ENCODE measurements at places on chromosomes 5 and 9.

- DNase-seq: no peak
These were observed 16.0 kb downstream of the CXXC5 start for GRCh38 chr5:139664086-139664693.

GRCh38 chr9:135665795-135666189, 2.7 kb downstream of the LCN9 start:
- no peak for DNase-seq

- DNase-seq: no peak
These were observed 188.7 kb upstream of the ITGA1 start for GRCh38 chr5:52598968-52599367.

DNA sequence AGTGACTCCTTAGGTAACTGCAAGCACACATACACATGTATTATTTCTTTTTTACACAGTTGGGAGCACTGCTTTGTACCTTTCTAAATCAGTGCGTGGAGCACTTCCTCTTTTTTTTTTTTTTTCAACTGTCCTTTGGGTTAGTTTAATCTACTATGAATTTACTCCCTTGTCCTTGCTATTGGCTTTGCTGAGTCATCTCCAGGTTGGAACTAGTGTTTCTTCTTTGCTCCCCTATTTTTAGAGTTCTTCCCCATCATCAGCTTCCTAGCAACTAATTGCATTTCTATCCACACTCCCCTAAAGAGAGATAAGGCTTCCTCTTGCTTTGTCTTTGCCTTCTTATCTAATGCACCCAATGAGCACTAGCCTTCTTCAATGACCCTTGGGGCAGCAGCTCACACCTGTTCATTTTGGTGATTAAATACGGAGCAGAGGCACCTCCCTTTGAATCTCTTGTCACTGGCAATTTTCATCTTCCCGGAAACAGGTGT, 24.3 kb downstream of the S100Z start:
- DNase-seq: no peak

DNA sequence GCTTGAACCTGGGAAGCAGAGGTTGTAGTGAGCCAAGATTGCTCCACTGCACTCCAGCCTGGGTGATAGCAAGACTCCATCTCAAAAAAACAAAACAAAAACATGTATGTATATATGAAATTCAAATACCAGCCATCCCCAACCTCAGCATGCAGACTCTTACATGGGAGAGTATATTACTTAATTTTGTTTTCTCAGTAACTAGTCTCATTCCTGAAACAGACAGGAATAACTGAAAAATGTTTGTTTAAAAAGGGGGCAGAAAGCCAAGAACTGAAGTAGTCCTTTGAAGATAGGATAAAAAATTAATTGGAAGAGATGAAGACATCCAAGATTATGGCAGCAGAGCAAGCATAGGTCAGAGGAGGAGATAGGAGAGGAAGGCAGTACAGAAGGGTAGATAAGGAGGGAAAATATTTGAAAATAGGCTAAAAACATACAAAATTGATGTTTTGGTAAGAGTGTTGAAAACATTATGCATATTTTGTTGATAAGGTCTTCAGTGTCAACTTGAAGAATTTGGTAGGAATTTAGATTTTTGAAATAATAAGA, 309.9 kb downstream of the MAT2B start:
- DNase-seq: no peak

GRCh38 chr5:65161655-65162054, 320.1 kb downstream of the ADAMTS6 start:
- DNase-seq: no peak

GRCh38 chr5:151742870-151743294, 15.5 kb downstream of the ATOX1 start:
- DNase-seq: no peak

GRCh38 chr5:157358871-157359270, 92.9 kb downstream of the CYFIP2 start:
- DNase-seq: no peak

GRCh38 chr5:139966856-139967255, 76.2 kb downstream of the NRG2 start:
- no peak for DNase-seq

- DNase-seq: no peak
These were observed 232.1 kb downstream of the CDH12 start for GRCh38 chr5:22621084-22621483.

- no peak for DNase-seq
These were observed 96.3 kb upstream of the MEF2C start for GRCh38 chr5:88979244-88979643.

DNA sequence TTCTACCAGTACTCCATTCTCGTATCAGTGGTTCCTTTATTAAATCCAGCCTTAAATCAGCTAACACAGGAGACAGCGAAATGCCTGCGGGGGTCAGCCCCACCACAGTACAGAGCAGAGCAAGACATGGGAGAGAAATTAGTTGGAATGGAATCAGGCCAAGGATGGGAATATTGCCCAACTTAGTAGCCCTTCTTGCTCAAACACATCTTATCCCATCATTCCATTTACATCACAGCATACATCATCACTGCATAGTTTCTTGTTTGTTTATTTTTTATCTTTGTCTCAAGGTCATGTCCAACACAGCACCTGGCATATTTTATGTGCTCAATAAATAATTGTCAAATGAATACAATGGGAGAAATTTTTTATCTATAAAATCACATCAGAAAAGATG, 34.3 kb upstream of the DAB2 start:
- DNase-seq: no peak

DNA sequence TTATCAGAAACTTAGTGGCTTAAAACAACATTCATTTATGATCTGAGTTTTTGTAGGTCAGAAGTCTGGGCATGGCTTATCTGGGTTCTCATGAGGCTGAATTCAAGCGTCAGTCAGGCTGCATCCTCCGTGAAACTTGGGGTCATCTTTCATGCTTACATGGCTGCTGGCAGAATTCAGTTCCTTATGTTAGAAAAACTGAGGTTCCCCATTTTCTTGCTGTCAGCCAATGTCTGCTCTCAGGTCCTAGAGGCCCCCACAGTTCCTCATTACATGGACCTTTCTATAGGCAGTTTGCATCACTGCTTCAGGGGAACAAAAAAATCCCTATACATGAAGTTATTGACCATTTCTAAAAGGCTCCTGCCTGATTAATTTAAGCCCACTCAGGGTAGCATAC, 83.8 kb upstream of the NMUR2 start:
- no peak for DNase-seq

DNA sequence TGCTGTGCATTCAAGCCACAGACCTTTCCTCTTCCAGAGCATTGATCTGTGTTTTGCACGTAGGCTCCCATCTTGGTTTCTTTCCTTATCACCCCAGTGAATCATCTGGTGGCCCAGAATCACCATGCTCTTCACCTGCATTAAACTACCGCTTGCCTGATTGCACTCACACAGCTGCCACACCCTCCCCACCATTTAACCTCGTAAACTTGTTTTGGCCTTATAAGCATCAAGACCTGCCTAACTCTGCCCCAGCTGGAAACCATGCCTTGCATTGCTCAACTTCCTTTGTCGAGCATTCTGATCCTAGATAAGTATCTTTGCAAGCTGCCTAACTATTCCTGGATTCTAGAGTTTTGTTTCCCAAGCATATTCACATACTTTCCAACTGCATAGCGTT, 369.6 kb upstream of the SEMA6A start:
- DNase-seq: no peak

DNA sequence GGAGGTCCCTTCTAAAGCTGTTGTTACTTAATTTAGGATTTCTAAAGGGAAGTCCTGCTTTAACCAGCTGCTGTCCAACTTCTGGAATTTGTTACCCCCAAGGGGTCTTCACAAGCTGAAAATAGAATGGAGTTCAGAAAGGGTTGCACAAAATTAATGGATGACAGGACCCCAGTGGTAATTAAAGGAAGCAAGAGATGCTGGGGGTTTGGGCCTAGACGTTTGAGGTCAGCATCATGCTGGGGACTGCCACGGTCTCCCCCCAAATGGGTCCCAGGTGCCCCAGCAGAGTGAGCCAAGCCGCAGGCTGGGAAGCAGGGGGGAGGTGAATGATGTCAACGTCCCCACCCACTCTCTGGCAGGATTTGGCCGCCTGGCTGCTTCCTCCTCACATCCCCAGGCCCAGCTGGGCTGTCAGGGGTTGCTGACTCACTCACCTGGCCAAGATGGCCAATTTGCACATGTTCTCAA, 97.5 kb upstream of the ARAP3 start:
- no peak for DNase-seq

GRCh38 chr5:160359242-160359641, 11.2 kb downstream of the C1QTNF2 start:
- DNase-seq: no peak

DNA sequence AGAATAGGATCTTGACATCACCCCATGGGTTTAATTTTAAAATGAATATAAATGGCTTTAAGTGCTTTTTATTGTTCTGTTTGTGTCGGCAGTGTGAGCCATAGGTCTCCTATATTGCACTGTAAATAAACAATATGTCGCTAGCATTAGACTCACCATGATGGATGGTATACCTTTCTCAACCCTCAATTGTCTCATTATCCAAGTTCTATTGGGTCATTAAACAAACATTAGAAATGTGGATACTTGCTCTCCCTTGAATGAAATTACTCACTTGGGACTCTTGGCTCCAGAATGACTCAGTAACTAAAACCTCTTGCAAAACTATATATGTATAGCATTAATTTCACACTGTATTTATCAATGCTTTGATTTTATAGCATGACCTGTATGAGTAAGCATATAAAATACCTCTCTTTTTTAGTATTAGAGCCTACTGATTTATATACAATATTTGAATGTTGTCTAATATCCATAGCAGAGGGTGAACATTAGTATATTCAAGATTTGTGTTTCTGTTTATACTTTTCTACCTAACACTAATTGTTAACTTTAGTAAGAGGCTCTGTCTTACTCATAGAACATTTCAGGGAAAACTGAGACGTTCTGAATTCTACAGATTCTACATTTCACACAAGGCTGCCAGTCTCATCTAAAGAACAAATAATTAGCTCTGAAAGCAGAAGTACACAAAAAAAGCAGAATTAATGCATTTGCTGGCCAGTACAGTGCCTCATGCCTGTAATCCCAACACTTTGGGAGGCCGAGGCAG, 303.8 kb upstream of the PRR16 start:
- no peak for DNase-seq

GRCh38 chr5:160693831-160694465, 158.1 kb downstream of the ATP10B start:
- no peak for DNase-seq

- no peak for DNase-seq
These were observed 211.3 kb downstream of the ARHGAP26 start for GRCh38 chr5:142981475-142981874.

- DNase-seq: no peak
These were observed 96.0 kb upstream of the PAM start for GRCh38 chr5:102659151-102659550.

DNA sequence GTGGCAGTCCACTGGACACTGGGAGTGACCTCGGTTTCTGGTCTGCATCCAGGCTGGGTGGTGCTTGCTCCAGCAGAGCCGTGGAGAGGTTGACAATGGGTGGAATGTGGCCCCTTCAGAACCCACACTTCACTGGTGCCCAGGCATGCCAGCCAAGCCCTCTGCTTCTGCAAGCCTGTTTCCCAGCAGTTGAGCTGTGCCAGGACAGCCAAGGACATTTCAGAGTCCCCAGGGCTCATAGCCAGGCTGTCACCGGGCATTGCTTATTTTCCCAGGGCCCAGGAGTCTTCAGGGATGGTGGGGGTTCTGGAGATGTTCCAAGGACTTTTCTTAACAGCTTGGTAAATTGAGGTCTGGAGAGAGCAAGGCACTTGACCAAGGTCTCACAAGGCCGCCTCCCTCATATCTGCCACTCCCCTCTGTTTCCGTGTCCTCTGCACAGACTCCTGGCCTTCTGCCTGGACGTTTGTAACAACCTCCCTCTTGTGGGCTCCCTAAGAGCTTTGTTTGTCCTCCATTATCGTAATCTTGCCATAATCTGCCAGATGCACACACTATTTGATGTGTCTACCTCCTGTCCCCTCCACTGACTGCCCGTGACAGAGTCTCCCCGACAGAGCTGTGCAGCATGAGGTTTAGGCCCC, 3.8 kb upstream of the NDST1 start:
- DNase-seq: no peak

DNA sequence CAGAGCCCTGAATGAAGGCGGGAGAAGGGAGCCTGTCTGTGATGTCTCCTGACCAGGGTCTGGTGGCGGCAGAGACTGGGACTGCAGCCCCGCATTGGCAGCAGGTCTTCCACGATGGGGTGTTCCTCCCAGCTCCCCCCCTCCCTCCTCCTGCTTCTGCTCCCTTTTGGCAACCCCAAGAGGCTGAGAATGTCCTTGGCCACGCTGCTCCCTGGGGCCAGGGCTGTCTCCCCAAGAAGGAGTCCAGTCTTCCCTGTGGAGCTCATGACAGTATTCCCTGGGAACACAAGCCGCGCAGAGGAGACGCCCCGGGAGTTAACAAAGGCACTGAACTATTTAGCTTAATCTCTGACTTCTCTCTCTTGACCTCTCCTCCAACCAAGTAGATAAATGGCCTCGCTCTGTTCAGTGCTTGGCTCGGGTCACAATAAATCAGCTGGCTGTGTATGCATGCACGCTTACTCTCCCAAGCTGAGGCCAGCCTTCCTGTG, 84.0 kb upstream of the NEURL1B start:
- no peak for DNase-seq

- DNase-seq: no peak
These were observed 149.2 kb upstream of the NFIL3 start for GRCh38 chr9:91572811-91573210.

- DNase-seq: no peak
These were observed 422.2 kb downstream of the NR2F1-AS1 start for GRCh38 chr5:93158841-93159240.

DNA sequence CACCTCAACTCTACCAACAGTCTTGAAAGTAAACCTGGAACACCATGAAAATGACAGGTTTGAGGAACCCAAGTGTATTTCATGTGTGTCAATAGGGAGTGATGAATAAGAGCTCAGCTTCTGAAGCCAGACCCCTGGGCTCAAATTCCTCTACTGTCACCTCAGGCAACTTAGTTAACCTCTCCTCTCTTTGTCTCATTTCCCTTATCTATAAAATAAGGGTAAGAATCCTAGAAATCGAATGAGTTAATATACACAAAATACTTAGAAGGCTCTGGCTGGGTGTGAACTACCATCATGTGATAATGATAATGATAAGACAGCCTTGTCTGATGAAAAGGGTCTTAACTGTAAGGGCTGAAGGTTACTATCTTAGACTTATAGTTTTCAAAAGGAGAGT, 66.3 kb downstream of the PIP5K1B start:
- no peak for DNase-seq

DNA sequence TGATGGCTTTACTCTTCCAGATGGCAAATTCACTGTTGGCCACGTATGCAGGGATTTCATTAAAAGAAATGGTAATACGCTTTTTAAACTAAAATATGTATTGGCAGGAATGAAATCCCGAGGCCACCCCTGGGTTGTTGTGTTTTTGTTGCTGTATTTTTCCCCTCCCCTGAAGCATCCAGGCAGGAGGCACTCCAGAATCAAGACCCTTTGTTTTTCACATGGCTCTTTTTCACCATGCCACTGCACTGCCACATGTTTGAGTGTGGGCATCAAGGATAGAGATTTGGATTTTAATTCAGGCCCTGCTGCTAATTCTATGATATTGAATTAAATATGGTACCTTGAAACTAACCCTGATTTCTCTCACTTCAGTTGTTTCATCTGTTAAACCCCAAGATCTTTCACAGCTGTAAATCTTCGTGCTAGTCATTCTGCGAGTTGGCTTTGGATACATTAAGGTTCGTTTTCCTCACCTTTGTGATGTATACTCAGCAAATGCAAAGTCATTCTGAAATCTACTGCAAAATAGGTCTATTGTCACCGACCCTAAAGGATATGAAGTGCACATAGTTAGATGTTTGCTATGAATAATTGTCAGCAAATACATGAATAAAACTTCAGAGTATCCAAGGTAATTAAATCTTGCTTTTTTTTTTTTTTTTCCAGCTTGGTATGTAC, 533.4 kb downstream of the PTPRD start:
- DNase-seq: no peak

GRCh38 chr9:8337834-8338766, 538.5 kb upstream of the DMAC1 start:
- no peak for DNase-seq

All from stimulated activated CD8-positive, alpha-beta memory T cell treated with anti-CD3 and anti-CD28 coated beads, Interleukin-4, amount 100 ng/mL, for 1 hour (primary cell).